ENCODE measurements at places on chromosomes 11 and 22. TPM values are rescaled to one million over a fixed set of nuclear protein-coding genes. Genes with fewer than 3 reads are reported as not detected.

DNA sequence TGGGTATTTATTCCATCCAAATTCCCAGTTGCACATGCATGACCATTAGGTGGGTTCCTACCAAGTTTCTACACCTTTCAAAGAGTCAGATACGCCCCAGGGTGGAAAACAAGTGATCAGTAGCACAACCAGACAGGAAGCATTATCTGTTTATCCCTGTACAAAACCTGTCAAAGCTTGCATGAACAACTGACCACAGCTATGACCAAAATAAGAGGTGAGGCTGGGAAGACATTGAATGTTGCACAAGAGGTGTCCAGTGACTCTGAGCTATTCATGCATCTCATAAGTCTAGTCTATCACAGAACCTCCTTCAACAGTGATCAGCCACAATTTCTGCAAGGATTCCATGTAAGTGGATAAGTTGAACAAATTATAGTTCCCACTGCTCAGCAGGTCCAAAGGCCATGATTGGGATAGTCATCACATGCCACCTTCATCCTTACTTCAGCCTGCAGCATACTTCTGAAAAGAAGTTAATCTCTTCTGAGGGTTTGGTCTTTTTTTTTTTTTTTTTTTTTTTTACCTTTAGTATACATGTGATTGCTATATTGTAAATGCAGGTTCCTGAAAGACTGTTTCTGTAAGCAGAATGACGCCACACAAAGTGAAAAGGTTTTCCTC lies 28.0 kb upstream of the TMEM45B start:
- H3K4me3 ChIP-seq = no peak overlapping the region
- H3K27ac ChIP-seq = no peak overlapping the region
- no peak for DNase-seq
- no peaks in the 10 kb centered on the region for H3K36me3 ChIP-seq
- no peaks in the 10 kb centered on the region for H3K27me3 ChIP-seq

- H3K4me3 ChIP-seq = no peak overlapping the region
- no peaks in the 10 kb centered on the region for H3K4me1 ChIP-seq
- no peaks in the 10 kb centered on the region for H3K36me3 ChIP-seq
- no peak overlapping the region for H3K27ac ChIP-seq
- H3K27me3 ChIP-seq = peaks cover 40% of the 10 kb centered on the region
- no peak for DNase-seq
Observed at GRCh38 chr22:25911243-25911972, 169.4 kb downstream of the MYO18B start.

DNA sequence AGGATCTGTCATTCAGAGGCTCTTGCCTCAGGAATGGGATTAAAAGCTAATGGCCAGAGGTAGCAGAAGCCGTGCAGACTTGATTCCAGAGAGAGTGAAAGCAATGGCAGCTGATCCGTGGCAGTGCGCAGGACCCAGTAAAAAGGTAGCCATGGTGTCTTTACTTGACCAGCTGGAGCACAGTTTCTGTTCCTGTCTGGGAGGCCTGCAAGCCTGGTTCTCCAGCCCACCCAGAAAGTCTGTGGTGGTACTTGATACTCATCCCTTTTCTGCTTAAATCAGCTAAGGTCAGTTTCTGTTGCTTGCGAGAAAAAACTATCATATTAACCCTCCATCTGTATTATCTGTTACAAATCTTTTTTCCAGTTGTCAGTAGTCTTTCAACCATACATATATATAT lies 86.7 kb downstream of the RPS6KA4 start:
- DNase-seq = no peak
- H3K4me1 ChIP-seq = peaks cover 9% of the 10 kb centered on the region
- no peaks in the 10 kb centered on the region for H3K36me3 ChIP-seq
- H3K4me3 ChIP-seq = no peak overlapping the region

- peaks cover 16% of the 10 kb centered on the region for H3K36me3 ChIP-seq
- no peak overlapping the region for H3K27ac ChIP-seq
- no peak for DNase-seq
- no peak overlapping the region for H3K4me3 ChIP-seq
- H3K4me1 ChIP-seq = no peaks in the 10 kb centered on the region
Observed at GRCh38 chr11:85118151-85118550, 509.0 kb downstream of the DLG2 start.

DNA sequence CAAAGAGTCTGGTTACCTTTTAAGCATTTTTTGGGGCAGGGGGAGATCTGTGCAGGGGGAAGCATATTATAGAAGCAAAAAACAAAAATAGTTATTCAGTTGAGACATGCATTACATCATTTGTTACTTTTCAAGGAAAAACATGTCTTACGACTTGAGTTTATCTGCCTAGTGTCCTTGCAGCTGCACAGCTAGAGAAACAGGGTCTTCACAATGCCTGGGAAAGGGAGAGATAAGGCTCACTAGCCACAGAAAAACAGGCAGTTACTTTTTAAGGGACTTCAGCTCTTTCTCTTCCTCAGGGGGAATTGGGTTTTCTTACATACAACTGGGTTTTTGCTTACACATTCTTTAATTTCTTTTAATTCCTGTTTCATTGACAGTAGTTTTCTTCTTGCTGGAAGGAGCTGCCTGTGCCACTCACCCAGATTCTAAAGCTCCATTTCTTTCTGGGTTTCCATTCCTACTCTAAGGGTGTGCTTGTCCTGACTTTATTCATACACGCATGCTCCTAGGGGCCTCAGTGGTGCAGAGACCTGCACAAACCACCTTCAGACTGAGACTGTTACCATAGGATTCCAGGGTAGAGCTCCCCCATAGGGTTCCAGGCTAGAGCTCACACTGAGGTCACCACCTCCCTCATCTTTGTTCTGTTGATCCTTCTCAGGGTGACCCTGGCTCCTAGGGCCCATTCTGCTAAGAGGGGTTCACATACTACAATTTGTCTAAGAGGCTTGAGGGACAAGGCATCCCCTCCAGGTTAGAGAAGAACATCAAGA lies 14.7 kb upstream of the UBQLNL start:
- no peak overlapping the region for H3K4me3 ChIP-seq
- no peak overlapping the region for H3K27ac ChIP-seq
- H3K27me3 ChIP-seq = no peaks in the 10 kb centered on the region
- DNase-seq = no peak
- no peaks in the 10 kb centered on the region for H3K36me3 ChIP-seq

KCNC1 gene
- total RNA-seq = not detected

MRGPRE gene
- not detected for total RNA-seq

CAPN5 gene
- total RNA-seq = 9.9 TPM
